Fibroblast of skin of scalp (primary cell): ENCODE measurements at places on chromosomes 6 and 20.

DNA sequence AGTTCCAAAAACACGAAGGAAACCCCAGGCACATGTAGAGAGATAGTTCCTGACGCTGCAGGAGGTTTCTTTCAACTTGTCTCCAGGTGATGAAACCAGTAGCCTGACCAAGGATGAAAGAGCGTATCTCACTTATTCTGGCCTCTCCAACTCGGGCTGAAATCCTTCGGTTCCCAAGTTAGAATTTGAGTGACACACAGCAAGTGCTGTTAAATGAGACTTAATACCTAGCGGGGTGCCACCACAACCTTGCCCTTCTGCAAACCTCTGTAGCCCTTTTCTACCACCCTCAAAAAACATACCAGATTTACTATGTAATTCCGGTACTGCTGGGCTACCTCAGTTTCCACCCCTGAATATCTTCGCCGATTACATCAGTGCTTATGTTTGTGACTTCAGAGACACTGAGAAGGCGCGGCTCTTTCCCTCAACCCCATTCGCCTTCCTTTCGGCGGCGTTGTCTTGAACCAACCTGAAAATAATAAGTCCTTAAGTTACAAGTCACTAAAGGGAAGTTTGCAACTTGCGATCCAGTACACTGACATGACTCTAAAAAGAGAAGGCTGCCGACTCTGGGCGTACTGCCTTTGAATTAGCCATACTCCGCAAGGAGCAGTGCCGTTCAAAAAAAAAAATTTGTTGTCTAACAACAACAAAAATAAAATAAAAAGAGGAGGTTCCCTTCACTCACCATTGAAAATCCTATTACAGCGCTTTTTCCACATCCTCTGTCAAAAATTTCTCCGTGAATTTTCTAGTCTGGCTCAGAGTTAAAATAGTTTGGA, 194.9 kb upstream of the ZNF184 start:
- DNase-seq: no peak

GRCh38 chr6:83125425-83125824, 58.0 kb downstream of the DOP1A start:
- no peak for DNase-seq

DNA sequence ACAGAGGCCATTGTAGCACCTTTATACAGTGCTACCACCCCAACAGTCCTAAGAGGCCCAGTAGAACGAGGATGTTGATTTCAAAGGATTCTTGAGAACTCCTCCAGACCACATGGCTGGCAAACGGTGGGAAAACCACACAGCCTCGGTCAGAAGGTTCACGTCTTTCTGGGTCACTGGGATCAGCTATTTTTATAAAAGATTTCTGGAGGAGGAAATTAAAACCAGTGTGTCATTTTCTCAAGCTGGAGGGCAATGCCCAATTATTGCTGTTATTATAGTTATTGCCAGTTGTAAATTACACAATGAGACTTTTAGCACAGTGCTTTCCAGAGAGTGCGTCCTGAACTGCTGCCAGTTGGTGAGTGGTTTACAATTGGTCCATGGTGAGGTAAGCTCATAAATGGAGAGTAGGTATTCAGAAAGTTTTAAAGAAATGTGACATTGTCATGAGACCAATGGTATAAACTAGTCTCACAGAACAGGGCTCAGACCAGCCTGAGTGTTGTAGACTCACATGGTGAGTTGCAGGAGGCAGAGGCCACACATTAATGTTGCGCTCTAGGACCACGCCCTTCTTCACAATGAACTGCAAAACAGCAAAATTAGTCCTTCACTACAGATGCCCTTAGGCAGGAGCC, 8.4 kb upstream of the PPP1R14C start:
- no peak for DNase-seq

- DNase-seq: peak; percentile 99
Observed at GRCh38 chr20:23350196-23350903, at the start of gene NXT1. TSS of gene NXT1 (plus strand) at chr20:23350791. CDS start at chr20:23354042, 3,251 bp downstream.

DNA sequence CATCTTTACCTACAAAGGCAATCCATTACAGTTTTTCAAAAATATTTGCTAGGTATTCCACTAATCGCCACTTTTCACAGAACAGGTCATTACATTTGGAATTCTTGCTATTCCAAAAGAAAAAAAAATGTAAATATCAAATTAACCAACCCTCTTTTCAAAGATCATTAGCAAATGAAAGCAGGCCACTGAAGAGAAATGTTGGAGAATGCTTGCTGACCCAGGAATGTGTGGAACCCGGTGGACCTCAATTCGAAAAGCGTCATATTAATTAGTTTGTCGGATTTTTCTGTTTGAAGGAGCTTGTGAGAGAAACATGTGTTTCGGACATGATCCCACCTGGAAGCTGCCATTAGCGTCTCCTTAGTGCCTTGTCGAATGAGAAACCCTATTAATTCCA, 27.9 kb upstream of the SERPINB9 start:
- DNase-seq: no peak

DNA sequence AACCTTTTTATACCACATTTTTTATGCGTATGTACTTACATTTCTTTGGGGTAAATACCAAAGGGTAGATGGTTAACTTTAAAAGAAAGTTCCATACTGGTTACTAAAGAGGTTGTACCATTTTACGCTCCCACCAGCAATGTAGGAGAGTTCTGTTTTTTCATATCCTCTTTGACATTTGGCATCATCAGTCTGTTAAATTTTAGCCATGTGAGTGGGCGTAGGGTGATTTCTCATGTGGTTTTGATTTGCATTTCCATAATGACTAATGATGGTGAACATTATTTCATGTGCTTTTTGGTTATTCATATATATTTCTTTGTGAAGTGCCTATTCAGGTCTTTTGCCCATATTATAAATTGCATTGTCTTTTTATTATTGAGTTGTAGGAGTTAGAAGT, 194.2 kb downstream of the PRL start:
- DNase-seq: no peak

DNA sequence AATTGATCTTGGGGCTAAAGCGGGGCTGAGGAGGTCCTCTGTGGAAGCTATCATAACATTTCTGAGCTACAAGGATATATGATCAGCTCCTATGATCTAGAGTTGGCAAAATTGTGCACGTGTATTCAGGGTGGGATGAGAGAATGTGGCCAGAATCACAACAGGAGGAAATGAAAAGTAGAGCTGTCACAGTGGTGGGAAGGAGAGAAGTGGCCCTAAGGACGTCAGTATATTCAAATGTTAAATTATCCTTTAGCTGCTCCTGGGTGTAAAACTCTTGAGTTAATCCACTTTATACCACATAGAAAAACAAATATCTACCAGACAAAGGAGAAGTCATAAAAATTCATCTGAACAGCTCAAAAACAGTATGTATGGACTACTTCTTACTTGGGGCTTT, 14.8 kb upstream of the POPDC3 start:
- DNase-seq: no peak

- no peak for DNase-seq
Observed at GRCh38 chr20:47776639-47777038, 8.6 kb downstream of the SULF2 start.

DNA sequence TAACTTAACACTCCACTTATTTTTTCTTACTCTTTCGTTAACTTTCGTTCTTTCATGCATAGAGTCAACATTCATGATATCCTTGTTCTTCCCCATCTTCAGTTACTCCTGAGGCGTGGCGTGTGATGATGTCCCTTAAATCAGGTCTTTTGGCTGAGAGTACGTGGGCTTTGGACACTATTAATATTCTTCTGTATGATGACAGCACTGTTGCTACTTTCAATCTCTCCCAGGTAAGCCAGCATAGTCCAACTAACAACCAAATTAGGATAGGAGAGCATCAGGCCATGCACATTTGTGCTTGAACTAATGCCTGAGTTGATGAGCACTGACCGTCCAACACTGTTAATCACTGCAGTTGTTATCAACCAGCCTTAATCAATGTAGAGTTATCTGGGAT, 119.6 kb downstream of the TMEM242 start:
- DNase-seq: no peak

GRCh38 chr20:51353491-51353890, 189.0 kb downstream of the NFATC2 start:
- no peak for DNase-seq

- DNase-seq: peak; percentile 19
Observed at GRCh38 chr6:21840428-21840827, 246.9 kb downstream of the SOX4 start.

DNA sequence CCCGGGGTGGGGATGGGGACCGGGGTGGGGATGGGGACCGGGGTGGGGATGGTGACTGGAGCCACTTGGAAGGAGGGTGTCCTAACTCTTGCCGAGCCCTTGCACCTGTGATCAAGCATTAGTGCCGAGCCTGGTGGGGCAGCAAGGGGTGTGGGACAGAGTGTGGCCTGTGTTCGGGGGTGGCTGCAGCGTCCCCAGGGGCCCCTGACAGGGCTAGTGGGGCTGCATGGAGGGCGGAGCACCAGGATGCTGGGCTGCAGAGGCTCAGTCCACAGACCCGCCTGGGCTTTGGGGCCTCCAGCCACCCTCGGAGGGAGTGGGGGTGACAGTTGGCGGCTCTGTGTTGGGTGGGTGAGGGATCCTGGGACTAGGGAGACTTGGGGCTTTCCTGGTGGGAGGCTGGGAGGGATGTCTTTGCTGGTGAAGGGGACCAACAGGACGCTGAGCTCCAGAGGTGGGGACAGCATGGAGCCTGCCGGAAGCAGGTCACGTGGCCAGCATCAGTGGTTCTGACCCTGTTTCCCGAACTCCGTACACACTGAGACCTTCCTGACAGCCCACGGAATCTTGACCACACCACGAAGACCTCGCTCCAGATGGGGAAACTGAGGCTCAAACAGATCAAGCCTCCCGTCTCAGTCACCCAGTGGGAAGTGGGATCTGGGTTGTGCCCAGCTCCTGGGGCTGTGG, 4.6 kb downstream of the RBBP8NL start:
- no peak for DNase-seq

DNA sequence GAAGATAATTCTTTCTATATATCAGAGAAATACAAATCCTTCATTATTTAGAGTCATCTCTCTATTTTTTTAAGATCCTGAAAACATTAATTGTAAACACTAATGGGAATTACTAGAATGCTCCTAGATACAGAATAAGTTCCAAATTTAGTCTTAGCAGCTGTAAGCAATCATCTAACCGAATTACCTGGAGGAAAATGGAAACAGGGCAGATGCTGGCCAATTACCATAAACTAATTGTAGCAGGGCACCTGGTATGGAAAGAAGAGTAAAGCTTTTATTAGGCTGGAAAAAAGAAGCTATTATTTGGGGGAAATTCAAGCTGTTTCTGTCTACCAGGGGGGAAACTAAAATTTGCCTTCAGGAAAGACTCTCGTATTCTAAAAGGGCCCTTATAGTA, 257.5 kb downstream of the MMUT start:
- no peak for DNase-seq

DNA sequence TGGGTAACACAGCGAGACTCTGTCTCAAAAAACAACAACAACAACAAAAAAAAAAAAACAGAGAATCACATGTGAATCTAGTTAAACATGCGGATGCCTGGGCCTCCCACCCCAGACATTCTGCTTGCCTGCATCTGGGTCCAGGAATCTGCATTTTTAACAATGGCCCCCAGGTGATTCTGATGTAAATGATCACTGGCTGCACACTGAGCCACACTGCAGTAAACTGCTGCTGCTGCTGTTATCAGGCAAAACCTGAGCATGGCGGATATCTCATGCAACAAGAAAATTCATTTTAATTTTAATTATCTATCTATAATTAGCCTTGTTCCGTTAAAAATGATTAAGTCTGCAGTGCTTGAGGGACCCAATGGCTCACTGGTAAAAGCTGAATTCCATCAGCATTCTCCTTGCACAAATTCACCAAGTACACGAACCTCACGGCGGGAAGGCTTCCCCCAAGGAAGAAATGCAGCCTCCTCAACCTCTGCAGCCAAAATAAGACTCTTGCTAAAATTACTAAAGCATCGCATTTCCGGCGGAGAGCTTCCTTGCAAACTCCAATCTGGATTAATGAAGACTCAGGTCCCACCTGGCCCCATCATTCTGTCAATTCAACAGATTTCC, 81.6 kb upstream of the SNX9 start:
- no peak for DNase-seq

DNA sequence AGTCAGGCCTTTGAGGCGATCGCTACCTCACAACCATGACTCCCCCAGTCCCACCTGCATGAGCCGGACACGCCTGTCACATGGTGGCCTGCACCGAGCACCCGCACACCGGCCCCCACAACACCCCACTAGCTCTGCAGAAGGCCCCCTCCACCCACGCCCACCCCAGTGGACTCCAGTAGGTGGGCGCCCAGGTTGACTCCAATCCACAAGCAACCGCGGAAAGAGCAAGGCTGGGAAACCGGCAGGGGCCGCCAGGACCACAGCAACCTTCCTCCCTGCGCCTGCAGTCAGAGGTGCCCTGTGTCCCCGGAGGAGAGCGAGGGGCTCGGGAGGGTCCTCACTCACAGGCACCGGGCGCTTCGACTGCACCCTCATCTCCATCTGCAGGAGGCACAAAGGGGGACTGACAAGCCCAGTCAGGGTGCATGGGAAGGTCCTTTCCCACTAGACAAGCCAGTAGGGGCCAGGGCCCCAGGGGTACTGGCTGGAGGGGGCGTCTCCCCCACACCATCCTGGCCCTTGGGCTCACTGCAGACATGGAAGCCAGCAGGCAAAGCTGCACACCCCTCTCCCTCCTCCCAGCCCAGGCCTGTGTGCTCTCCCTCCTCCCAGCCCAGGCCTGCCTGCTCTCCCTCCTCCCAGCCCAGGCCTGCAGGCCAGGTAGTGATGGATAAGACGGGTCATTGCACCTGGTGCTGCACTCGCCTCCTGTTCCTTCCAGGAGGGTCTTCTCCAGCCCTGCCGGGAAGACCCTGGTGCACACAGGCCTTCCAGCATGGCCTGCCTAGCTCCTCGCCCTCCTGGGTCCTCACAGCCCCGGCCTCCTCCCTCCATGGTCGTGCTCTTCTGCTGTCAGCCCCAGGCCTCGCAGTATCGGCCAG, 137.2 kb downstream of the DLL1 start:
- no peak for DNase-seq

GRCh38 chr6:54100411-54101006, 10.7 kb upstream of the MLIP start:
- no peak for DNase-seq

GRCh38 chr20:64083378-64083803, 807 bp downstream of the LKAAEAR1 start:
- peak; percentile 71 for DNase-seq

DNA sequence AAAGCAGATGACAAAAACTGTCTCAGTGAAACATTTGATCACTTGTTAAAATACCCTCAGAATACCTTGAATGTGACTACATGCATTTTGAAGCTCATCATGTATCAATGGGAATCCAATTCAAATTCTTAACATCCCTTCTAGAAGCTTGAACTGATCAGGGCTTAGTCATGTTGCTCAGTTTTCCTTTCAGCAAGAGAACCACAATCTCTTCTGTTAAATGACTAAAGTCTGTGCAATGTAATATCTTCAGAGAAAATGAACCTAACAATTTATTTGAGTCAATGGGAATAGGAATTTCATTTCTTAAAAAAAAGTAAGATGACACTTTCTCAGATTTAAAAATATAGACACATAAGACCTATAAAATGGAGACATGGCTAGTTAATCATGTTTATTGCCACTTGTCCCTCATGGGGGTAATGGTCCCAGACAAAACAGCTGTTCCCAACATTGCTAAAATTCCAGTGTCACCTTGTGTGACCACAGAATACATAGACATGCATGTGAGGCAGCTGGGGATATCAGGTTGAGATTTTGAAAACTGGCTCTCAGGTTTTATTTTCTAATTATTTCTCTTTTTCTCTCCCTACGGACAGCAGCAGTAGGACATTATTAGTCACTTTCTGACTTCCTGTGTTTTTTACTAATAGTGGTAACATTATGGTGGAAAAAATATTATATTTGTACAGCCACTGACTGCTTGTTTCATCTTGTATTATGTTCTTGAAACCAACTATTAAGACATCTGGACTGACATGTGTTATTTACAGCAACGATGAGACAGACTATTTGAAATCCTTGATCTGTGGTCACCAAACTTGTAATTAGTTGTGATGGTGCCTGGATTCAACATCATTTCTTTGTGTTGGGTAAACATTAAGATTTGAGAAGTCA, 192.5 kb downstream of the COL9A1 start:
- peak; percentile 63 for DNase-seq
